Activated CD4-positive, alpha-beta T cell treated with anti-CD3 and anti-CD28 coated beads, Interleukin-2, amount 10 ng/mL, durations not matched to agents 7 days and 5 days (primary cell): ENCODE measurements at places on chromosomes 7 and 10.
A peak's percentile ranks its signal among the peaks of the same experiment; 100 is the strongest.

- no peak for DNase-seq
These were observed 4.7 kb downstream of the PLAC9 start for GRCh38 chr10:80137031-80137862.

- no peak for DNase-seq
These were observed 9.1 kb downstream of the C10orf90 start for GRCh38 chr10:126661356-126661755.

GRCh38 chr10:66513504-66513903, 412.3 kb upstream of the LRRTM3 start:
- DNase-seq = no peak

GRCh38 chr7:151883857-151884256, 6.9 kb upstream of the PRKAG2 start:
- no peak for DNase-seq

DNA sequence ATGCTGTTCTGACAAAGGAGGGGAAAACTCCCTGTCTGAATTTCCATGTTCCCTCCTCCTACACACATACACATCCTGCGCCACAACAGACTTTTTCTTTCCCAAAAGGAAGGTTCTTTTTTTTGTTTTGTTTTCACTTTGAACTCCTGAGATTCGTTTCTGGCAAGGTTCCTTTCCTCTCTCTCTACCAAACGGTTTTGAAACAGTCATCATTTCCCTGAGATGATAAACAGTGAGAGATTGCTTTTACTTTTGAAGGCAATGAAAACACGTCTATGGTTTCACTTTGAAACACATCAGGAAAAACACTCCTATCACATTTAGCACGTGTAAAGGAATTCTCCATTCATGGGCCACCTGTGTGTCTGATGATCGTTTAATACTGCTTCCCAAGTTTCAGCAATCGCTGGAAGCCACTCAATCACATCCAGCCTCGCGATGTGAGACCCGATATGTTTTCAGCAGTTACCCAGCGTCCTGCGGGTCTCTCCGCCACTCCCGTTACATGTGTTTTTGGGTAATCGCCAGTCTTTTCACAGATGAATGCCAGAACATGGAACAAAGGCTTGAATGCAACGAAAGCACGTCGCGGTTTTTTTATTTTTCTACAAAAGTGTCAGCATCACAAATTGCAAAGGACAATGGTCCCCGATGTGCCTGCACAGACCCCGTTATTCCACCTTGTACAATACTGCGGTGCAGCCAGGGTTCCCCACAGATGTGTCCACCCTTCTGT, 62.8 kb upstream of the CUX1 start:
- no peak for DNase-seq

DNA sequence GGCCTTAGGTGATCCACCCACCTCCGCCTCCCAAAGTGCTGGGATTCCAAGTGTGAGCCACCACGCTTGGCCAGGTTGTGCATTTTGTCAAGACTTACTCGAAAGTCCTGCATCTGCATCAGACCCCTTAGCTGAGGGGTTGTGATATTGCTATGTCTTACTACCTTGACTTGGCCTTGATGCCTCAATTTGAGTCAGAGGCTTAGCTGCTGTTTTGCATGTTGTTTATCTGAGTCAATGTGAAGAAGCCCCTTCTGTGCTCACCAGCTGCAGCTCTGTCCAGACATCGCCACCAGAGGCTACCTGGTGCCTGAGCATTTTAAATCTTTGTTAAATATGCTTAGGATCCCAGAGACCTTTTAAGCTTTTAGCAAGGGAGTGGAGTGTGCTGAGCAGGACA, 18.1 kb downstream of the UBE2D4 start:
- no peak for DNase-seq

GRCh38 chr10:82558014-82558607, 683.1 kb downstream of the NRG3 start:
- no peak for DNase-seq

DNA sequence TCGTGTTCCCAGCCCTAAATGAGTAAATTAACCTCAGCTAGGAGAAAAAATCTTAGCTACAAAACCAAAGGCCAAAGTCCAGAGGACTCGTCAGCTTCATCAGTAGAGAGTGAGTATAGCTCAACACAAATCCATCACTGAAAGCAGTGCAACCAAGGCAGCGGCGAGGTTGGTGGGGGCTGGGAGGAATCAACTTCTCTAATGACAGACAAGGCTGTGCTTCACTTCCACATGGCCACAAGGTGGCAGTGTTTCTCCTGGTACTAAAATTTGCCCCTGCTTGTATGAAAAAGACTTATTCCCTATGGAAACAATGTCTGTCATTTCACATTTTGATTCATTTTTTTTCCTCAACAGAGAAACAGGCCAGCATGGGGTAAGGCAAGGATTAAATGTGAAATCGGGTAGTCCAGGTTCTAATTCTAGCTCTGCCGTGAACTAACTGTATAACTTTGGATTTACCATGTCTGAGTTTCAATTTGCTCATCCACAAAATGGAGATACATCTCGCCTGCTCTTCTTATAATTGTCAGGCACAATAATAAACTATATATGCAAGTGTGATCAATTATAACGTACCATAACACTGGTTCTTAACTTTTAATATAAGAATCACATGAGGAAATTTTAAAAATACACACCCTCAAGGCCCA, 39.3 kb downstream of the FAS start:
- peak; percentile 81 for DNase-seq

GRCh38 chr7:150931199-150931869, 46.8 kb downstream of the KCNH2 start:
- peak; percentile 26 for DNase-seq
